ENCODE measurements at places on chromosomes 3 and 15. TPM values are rescaled to one million over a fixed set of nuclear protein-coding genes. Genes with fewer than 3 reads are reported as not detected.

AADAC gene
- not detected for total RNA-seq

CACNA1D gene
- total RNA-seq = 0.18 TPM

C2CD4B gene
- not detected for total RNA-seq

SLC24A5 gene
- not detected for total RNA-seq

LMAN1L gene
- 0.67 TPM for total RNA-seq

HAUS2 gene
- 31.5 TPM for total RNA-seq

KLHL40 gene
- total RNA-seq = not detected

SERPINI1 gene
- total RNA-seq = 1.7 TPM

BOC gene
- total RNA-seq = not detected

SAMD7 gene
- total RNA-seq = not detected

WHAMM gene
- total RNA-seq = 17.8 TPM

CHST13 gene
- not detected for total RNA-seq

CLRN1 gene
- not detected for total RNA-seq

HHLA2 gene
- 15.7 TPM for total RNA-seq

SERPINI2 gene
- total RNA-seq = not detected

CCDC12 gene
- total RNA-seq = 51.1 TPM

MYO5C gene
- total RNA-seq = 1.5 TPM

LTK gene
- total RNA-seq = 0.13 TPM

FBLN2 gene
- not detected for total RNA-seq
